ENCODE measurements at places on chromosomes 12 and 14. TPM values are rescaled to one million over a fixed set of nuclear protein-coding genes. Genes with fewer than 3 reads are reported as not detected.

- no peak for DNase-seq
- no peaks in the 10 kb centered on the region for H3K36me3 ChIP-seq
- H3K27ac ChIP-seq, result no peak overlapping the region
Measured at GRCh38 chr12:76784600-76785051, 20.7 kb downstream of the ZDHHC17 start.

DNA sequence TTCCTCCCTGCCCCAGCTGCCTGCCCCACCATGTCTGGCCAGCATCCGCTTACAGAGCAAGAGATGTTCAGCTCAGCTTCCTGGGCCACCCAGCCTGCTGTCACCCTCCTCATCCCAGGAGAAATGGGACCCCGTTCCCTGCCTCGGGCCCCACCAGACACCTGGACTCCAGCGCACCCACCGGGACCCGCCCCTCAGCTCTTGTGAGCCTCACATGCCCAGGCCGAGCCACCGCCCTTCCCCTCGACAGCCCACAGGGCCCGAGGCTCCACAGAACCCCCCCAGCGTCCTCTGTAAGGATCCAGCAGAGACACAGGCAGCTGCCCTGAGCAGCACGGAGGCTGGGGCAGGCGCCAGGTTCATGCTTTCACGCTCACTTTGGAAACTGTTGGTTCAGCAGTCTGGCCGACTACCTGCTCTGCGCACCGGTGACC lies 18.4 kb upstream of the C14orf180 start:
- H3K4me3 ChIP-seq, result no peak overlapping the region
- H3K36me3 ChIP-seq, result no peaks in the 10 kb centered on the region
- H3K27ac ChIP-seq, result no peak overlapping the region
- peaks cover 13% of the 10 kb centered on the region for H3K4me1 ChIP-seq
- H3K27me3 ChIP-seq, result no peaks in the 10 kb centered on the region

DNA sequence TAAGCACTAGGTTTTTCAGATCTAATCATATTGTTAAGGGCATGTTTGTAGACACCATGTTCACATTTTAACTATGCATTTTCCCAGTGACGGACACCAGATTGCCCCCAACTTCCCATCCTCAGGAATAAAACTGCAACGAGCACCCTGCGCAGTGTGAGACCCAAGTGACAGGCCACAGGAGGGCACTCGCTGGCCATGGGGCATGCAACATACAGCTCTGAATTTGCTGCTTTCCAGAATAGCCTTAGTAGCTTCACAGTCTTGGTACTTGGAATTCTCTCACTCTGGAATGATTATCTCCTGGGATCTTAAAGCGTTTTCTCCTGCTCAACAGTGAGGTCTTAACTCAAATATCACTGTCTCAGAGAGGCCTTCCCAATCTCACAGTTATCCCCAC lies 972 bp upstream of the DDX47 start:
- DNase-seq, result no peak
- no peak overlapping the region for H3K27ac ChIP-seq
- no peak overlapping the region for H3K4me3 ChIP-seq
- H3K36me3 ChIP-seq, result peaks cover 16% of the 10 kb centered on the region
- no peaks in the 10 kb centered on the region for H3K27me3 ChIP-seq
- peaks cover 11% of the 10 kb centered on the region for H3K4me1 ChIP-seq

- no peaks in the 10 kb centered on the region for H3K36me3 ChIP-seq
- H3K4me3 ChIP-seq, result no peak overlapping the region
- no peaks in the 10 kb centered on the region for H3K27me3 ChIP-seq
- no peaks in the 10 kb centered on the region for H3K4me1 ChIP-seq
Measured at GRCh38 chr12:63396135-63396534, 245.1 kb upstream of the AVPR1A start.

DNA sequence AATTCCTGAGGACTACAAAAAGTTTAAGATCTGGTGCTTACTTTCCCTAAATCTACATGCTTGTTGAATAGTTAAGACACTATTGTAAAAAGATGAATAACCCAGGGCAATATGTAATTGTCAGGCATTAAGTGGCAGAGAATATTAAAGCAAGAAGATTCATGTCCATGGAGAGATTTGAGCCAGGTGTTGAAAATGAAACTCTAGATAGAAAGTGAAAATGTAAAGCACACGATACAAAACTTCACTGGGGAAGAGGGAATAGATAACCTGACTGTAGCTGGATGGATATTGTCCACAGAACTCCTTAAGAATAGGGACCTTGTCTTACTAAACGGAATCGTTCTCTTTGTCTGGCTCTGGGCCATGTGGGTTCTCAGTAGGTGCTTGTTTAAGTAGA lies 5.0 kb downstream of the CAND1 start:
- peaks cover 69% of the 10 kb centered on the region for H3K4me1 ChIP-seq
- no peak for DNase-seq
- H3K27ac ChIP-seq, result no peak overlapping the region

DNA sequence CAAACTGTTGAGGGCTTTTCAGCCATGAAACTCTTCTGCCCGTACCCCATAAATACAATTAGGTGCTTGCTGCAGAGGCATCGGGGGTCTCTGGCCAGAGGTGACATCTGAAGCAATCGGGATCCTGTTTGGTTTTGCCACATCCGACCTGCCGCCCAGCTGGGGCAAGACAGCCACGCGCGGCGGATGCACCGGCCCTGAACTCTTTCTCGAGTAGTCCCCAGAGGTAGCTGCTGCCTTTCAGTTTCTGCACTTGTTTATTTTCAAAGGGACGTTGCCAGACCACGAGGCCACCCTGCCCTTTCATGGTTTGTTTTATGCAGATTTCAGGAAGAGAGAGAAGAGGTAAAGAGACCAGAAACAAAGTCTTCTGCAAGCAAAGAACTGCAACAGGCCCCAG lies 10.6 kb upstream of the MLXIP start:
- no peak overlapping the region for H3K4me3 ChIP-seq
- no peaks in the 10 kb centered on the region for H3K27me3 ChIP-seq
- H3K36me3 ChIP-seq, result no peaks in the 10 kb centered on the region
- H3K27ac ChIP-seq, result no peak overlapping the region

- no peaks in the 10 kb centered on the region for H3K27me3 ChIP-seq
- no peaks in the 10 kb centered on the region for H3K36me3 ChIP-seq
- H3K27ac ChIP-seq, result peak overlapping the region; percentile 68
- H3K4me3 ChIP-seq, result no peak overlapping the region
Measured at GRCh38 chr12:131002216-131002631, 48.5 kb downstream of the ADGRD1 start.

GLIPR1L1 gene
- not detected for polyA plus RNA-seq

DNA sequence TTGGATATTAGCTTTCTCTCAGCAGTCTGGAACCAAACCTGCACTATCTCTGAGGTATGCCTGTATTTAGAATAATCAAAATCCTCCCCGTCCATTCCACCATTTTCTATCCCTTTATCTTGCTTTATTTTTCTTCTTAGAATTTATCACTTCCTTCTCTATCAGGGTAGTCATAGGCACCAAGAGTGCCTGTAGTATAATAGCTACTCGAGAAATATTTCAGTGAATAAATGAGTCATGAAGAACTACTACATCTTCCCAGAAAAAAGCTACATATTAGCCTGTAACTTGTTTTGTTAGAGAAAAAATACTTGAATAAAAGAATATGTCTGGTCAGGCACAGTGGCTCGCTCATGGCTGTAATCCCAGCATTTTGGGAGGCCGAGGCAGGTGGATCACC lies 4.3 kb downstream of the SLC2A14 start:
- no peak for DNase-seq
- no peak overlapping the region for H3K27ac ChIP-seq
- H3K4me3 ChIP-seq, result no peak overlapping the region
- no peaks in the 10 kb centered on the region for H3K4me1 ChIP-seq
- no peaks in the 10 kb centered on the region for H3K36me3 ChIP-seq

DNA sequence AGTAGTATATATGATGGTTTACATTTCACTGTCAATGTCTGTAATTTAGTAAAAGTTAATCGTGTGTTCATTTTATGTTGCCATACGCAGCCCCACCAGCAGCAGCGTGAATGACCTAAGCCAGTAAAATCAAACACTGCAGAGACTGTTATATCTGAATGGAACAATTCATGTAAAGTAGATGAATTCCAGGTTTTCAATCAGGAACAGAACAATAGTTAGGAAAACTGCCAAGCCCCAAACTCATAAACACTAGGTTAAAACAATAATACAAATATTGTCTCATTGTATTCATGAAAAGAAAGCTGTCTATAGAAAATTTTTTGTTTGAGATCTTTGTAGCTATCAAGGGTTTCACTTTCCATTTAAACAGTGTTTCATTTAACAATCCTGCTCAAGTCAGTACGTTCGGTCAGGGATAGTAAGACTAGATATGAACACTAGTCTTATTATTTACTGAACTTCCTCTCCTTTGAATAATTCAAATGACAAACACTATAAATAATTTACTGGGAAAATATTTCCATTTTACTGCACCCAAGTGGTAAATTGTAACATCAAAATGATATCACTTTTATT lies 256.8 kb upstream of the FLRT2 start:
- no peak for DNase-seq
- H3K27me3 ChIP-seq, result no peaks in the 10 kb centered on the region
- H3K4me1 ChIP-seq, result no peaks in the 10 kb centered on the region
- H3K36me3 ChIP-seq, result no peaks in the 10 kb centered on the region
- no peak overlapping the region for H3K27ac ChIP-seq

CELA1 gene
- polyA plus RNA-seq, result not detected

GRCh38 chr14:104689109-104689880 lies at the start of gene INF2:
TSS of gene INF2 (plus strand) at chr14:104689618. CDS start at chr14:104701366, 11,748 bp downstream.
- H3K36me3 ChIP-seq, result no peaks in the 10 kb centered on the region

DNA sequence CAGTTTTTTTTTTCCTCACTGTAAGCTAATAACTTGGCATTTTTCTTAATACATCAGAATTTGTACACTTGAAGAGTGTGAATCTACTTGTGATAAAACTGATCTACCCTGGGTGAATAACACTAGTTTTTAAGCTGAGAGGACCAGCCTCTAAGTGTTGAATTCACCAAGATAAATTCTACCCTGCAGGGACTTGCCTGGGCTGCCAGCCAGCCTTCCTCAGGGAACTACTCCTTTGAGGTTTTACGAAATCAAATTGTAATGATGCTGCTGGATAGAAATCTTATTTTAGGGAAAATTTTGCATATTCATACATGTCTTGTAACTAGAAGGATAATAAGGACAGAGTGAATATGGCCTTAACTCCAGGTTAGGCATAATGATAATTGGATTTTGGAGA lies 1.9 kb downstream of the MED21 start:
- H3K4me1 ChIP-seq, result peaks cover 24% of the 10 kb centered on the region
- peaks cover 11% of the 10 kb centered on the region for H3K36me3 ChIP-seq
- DNase-seq, result no peak
- no peak overlapping the region for H3K4me3 ChIP-seq
- no peak overlapping the region for H3K27ac ChIP-seq
- no peaks in the 10 kb centered on the region for H3K27me3 ChIP-seq

- peaks cover 4% of the 10 kb centered on the region for H3K27me3 ChIP-seq
- no peaks in the 10 kb centered on the region for H3K4me1 ChIP-seq
- DNase-seq, result no peak
- H3K27ac ChIP-seq, result no peak overlapping the region
Measured at GRCh38 chr12:66059666-66060065, 70.9 kb downstream of the LLPH start.

GPR137C gene
- 1.4 TPM for polyA plus RNA-seq

PTPN21 gene
- 9.4 TPM for polyA plus RNA-seq

DNA sequence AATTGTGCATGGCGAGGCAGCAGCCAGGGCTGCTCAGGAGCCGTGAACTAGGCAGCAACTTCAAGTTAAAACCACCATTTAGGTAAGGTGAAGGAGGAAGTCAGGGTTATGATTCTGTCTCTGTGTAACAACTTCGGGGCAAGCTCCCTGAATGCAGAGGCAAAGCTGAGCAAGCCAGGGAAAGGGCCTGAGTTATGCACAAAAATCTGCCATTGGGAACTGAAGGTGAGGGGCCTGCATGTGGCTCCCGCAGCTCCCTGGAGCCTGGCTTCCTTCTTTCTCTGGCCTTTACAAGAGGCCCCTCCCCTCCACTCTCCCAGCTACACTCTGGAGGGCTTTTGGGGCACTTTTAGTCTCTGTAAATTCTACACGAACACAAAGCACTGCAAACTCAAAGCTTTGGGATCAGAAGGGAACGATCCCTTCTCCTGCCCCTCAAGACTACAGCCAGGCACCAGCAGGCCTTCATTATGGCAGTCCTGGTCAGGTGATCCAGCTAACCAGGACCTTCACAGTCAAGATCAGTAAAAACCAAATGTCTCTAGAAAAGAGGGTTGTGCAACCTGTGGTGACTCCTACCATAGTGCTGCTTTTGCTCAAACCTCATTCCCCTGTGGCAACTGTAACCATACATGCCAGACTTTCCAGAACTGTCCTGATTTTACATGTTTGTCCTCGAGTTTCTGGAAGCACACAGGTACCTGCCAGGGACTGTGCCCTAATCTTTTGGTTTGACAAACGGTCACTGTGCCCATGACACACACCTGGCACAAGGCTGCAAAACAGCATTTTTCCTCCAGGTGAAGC lies 67.2 kb upstream of the PTGR2 start:
- no peak for DNase-seq
- peak overlapping the region; percentile 88 for H3K4me3 ChIP-seq
- no peaks in the 10 kb centered on the region for H3K36me3 ChIP-seq
- no peaks in the 10 kb centered on the region for H3K27me3 ChIP-seq

- H3K4me3 ChIP-seq, result no peak overlapping the region
- no peaks in the 10 kb centered on the region for H3K27me3 ChIP-seq
Measured at GRCh38 chr12:48446161-48446776, 26.1 kb upstream of the ANP32D start.

- no peak for DNase-seq
- peak overlapping the region; percentile 77 for H3K4me3 ChIP-seq
- H3K36me3 ChIP-seq, result no peaks in the 10 kb centered on the region
- peak overlapping the region; percentile 95 for H3K27ac ChIP-seq
Measured at GRCh38 chr12:93468008-93468371, 676 bp downstream of the MRPL42 start.

GRCh38 chr14:60508363-60508706 lies 611 bp upstream of the SIX6 start:
- peaks cover 100% of the 10 kb centered on the region for H3K27me3 ChIP-seq
- no peak for DNase-seq
- H3K4me1 ChIP-seq, result peaks cover 5% of the 10 kb centered on the region
- H3K36me3 ChIP-seq, result no peaks in the 10 kb centered on the region
- H3K4me3 ChIP-seq, result no peak overlapping the region
- no peak overlapping the region for H3K27ac ChIP-seq

- H3K27me3 ChIP-seq, result peaks cover 13% of the 10 kb centered on the region
- peak; percentile 66 for DNase-seq
- peak within 1 kb of the TSS; percentile 61 for H3K4me3 ChIP-seq
- peaks cover 9% of the 10 kb centered on the region for H3K4me1 ChIP-seq
Measured at GRCh38 chr14:96038920-96039632, at the start of gene C14orf132. TSS of gene C14orf132 (plus strand) at chr14:96039362. CDS start at chr14:96039501, 139 bp downstream.

DNA sequence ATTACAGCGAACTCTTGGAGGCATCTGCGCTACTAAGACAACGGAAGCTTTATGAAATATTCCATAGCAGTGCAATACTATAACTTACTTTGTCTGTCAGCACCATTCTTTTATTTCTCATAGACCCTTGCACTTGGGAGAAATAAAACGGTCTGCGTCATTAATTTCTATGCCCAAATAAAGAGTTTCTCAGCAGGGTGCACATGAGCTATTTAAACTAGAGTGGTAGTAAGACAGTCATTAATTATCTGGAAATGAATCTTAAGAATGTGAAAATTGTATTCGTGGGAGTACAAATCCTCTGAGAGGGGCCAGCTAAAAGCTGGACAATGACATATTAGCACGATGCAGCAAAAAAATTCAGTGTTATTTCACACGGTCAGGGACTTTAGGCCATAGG lies 903.4 kb upstream of the FOXG1 start:
- no peak overlapping the region for H3K4me3 ChIP-seq
- H3K27ac ChIP-seq, result no peak overlapping the region
- DNase-seq, result no peak

SLC10A1 gene
- polyA plus RNA-seq, result not detected

- no peak overlapping the region for H3K27ac ChIP-seq
- H3K4me1 ChIP-seq, result peaks cover 9% of the 10 kb centered on the region
- no peak overlapping the region for H3K4me3 ChIP-seq
- H3K36me3 ChIP-seq, result no peaks in the 10 kb centered on the region
Measured at GRCh38 chr12:31482816-31483215, 108.1 kb downstream of the DENND5B start.

ASCL1 gene
- polyA plus RNA-seq, result not detected
